CD4-positive, alpha-beta T cell treated with Interleukin-17A for 1 hour (primary cell): ENCODE measurements at places on chromosomes 13 and 19.

DNA sequence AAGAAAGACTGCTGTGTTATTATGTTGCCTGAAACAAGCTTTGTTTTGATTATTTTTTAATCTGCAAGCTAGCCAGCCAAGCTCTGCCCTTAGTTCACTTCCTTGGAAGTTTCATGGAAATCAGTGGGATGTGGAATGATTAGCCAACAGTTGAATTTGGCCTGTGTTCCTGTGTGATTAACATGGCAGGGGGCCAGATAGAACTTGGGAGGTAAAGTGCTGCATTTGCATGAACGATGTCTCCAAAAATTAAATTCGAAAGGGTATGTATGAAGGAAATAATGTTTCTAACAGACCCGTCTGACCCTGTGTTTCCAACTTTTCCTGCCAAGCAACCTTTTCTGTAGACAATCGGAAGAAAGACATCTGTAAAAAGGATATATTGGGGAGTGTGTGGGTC is 32.2 kb downstream of the UFM1 start:
- DNase-seq: no peak

GRCh38 chr19:52398081-52398441 is 412 bp downstream of the ZNF528 start:
- DNase-seq: no peak

DNA sequence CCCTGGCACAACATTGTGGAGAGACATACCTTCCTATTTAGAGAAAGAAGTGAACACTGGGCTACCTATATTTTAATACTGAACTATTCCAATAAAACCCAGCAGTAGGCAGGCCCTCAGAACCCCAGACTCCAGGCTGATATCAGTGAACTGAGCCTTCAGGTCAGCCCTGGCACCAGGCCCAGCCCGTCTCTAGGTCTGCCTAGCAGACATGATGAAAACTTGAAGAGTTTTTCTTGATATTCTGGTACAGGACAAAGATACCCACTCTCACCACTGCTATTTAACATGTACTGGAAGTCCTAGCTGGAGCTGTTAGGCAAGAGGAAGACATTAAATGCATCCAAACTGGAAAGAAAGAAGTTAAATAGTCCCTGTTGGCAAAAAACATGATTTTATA is 396.6 kb upstream of the SPRY2 start:
- DNase-seq: no peak

- DNase-seq: no peak
Observed at GRCh38 chr13:48961379-48961778, 14.3 kb upstream of the FNDC3A start.

- DNase-seq: no peak
Observed at GRCh38 chr13:77372275-77372674, 45.4 kb upstream of the MYCBP2 start.

- DNase-seq: no peak
Observed at GRCh38 chr13:106846571-106847448, 278.9 kb upstream of the ARGLU1 start.

GRCh38 chr13:45231305-45231704 is 30.5 kb upstream of the KCTD4 start:
- DNase-seq: no peak

DNA sequence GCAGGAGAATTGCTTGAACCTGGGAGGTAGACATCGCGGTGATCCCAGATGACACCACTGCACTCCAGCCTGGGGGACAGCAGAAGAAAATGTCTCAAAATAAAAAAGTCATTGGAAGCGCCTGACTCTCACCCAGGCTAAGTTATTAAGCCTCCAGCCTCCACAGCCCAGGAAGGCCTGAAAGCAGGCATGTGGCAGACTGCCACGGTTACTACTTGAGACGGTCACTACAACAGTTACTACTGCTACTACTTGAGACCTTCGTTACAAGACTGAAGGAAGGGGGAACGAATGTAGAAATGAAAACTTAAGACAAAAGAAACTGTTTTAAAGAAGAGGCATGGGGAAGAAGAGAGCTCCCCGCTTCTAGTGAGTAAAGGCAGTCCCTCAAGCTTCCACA is 9.6 kb downstream of the PRR22 start:
- DNase-seq: no peak

- no peak for DNase-seq
Observed at GRCh38 chr19:34357431-34357830, 7.6 kb upstream of the GPI start.

DNA sequence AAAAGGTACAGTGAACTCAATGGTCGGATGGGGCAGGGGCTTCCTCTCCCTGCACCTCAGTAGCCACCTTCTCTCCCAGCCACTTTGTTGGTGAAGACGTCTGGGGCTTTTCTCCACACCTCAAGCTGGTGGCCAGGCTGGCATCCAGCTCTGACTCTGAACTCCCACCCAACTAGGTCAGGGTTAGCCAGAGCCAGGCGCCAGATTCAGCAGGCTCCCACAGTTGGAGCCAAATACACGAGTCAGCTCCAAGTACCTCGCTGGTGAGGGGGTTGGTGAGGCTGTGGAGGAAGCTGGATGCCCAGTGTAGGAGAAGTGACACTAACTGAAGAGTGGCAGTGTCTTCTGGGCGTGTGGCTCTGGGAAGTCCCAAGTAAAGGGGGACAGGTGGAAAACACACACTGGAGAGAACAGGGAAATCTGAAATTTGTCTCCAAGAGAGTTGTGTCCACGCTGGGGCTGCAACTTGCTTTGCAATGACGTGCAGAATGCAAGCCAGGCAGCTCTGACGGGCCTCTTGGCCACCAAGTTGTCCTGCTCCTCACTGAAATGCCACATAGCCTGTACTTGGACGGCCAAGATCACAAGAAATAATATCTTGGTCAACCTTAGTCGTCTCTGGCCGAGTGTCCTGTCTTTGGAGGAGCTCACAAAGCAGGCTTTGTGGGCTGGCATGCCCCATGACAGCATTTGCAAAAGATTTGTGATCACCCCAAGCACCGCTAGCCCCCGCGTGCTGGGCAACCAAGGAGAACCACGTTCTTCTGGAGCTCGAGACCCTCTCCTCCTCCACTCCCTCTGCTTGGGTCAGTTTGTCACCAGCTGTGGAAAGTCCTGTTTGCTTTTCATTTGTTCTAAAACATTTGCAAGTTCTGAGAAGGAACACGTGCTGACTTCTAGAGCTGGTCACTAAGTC is 18.1 kb downstream of the SLC7A1 start:
- no peak for DNase-seq

DNA sequence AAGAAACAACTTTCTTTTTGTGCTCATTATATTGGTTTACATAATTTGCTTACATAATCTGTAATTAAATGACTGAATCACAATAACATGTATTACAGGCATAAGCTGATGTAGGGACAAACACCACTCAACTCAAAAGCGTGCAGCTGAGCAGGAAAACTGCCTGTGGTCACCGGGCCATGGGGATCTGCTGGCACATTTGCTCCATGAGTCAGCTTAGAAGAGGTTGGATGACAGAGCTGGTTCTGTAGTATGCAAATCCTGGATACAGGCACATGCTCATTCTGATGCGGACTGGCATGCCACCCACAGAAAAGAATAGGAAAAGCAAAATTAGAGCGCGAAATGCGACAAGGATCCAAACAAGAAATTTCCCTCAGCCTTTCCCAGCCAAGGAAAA is 128.6 kb downstream of the USP12 start:
- no peak for DNase-seq

GRCh38 chr19:18869023-18869618 is 26.8 kb downstream of the CERS1 start:
- no peak for DNase-seq

DNA sequence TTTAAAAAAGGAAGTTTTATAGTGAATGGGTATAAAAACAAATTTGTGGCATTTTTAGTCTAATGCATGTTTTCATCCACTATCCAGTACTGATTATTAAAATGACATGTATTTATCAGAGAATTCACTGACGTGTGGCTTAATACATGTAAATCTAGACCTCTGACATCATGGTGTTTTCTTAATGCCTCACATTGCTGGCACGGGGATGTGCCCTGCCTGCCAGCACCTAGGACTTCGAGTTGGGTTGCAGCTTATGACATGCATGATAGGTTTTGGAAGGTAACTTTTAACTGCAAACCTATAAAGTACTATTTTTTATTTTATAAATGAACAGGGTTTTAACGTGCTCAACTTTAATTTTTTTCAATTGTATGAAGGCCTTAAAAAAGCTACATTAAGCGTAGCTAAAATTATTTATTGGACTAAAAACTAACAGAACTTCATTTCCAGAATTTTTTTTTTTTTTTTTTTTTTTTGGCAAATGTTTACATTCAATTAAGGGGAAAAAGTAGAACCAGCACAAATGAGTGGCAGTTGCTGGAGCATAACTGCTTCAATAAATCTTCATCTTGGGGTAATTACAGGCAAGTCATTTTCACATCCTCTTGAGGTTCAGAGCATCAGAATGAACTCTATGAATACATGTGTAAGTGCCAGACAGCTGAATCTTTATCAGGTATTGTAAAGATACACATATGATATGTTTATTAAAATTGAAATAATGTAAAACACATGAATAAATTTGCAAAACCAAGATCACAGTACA is 16.3 kb downstream of the METTL21C start:
- no peak for DNase-seq

GRCh38 chr13:34577051-34577450 is 365.0 kb upstream of the NBEA start:
- DNase-seq: no peak

GRCh38 chr13:40776681-40777165 is 5.7 kb upstream of the MRPS31 start:
- peak; percentile 79 for DNase-seq

GRCh38 chr19:5342573-5343201 is 2.1 kb upstream of the PTPRS start:
- DNase-seq: no peak

GRCh38 chr19:55580628-55581144 is at the start of gene ZNF579:
TSS of gene ZNF579 (minus strand) at chr19:55580848. CDS start at chr19:55579639, 1,209 bp downstream.
- peak; percentile 82 for DNase-seq
